Stimulated activated CD4-positive, alpha-beta T cell treated with anti-CD3 and anti-CD28 coated beads, TNF-alpha, amount 100 ng/mL, for 48 hours (primary cell): ENCODE measurements at places on chromosomes 1 and 21.

- no peak for DNase-seq
Measured at GRCh38 chr1:81512252-81513003, 288.3 kb upstream of the ADGRL2 start.

- no peak for DNase-seq
Measured at GRCh38 chr1:199733125-199733524, 294.4 kb upstream of the NR5A2 start.

DNA sequence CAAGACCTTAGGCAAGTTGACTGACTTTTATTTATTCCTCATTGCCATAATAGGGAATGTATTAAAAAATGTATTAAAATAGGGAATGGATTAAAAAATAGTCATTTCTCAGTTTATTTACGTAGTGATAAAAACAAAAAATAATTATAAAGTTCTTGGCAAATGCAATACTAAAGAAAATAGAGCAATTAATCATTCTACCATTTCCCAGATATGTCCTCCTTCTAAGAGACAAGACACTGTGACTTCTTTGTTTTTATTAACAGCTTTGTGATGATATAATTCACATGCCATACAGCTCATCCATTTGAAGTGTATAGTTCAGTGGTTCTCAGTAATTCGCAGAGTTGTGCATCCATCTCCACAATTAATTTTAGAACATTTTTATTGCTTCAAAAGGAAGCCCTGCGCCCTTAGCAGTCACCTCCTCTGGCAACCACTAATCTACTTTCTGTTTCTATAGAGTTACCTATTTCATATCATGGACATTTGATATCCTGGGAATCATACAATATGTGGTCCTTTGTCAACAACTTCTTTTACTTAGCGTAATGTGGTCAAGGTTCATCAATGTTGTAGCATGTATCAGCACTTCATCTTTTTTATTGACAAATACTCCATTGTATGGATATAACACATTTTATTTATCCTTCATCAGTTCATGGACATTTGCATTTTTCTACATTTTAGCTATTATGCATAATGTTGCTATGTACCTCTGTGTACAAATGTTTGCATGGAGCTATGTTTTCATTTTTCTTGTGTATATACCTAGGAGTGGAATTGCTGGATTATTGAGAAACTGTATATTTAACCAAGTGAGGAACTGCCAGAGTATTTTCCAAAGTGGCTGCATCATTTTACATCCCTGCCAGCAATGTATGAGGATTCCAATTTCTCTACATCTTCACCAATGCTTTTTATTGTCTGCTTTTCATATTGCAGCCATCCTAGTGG is 5.6 kb downstream of the TBX19 start:
- no peak for DNase-seq

GRCh38 chr1:171805395-171806115 is 24.1 kb downstream of the METTL13 start:
- no peak for DNase-seq

GRCh38 chr21:37829447-37829846 is 86.8 kb downstream of the KCNJ6 start:
- no peak for DNase-seq

GRCh38 chr1:10759413-10760200 is 36.8 kb downstream of the CASZ1 start:
- DNase-seq = no peak
